ENCODE measurements at places on chromosomes 5 and 9.

DNA sequence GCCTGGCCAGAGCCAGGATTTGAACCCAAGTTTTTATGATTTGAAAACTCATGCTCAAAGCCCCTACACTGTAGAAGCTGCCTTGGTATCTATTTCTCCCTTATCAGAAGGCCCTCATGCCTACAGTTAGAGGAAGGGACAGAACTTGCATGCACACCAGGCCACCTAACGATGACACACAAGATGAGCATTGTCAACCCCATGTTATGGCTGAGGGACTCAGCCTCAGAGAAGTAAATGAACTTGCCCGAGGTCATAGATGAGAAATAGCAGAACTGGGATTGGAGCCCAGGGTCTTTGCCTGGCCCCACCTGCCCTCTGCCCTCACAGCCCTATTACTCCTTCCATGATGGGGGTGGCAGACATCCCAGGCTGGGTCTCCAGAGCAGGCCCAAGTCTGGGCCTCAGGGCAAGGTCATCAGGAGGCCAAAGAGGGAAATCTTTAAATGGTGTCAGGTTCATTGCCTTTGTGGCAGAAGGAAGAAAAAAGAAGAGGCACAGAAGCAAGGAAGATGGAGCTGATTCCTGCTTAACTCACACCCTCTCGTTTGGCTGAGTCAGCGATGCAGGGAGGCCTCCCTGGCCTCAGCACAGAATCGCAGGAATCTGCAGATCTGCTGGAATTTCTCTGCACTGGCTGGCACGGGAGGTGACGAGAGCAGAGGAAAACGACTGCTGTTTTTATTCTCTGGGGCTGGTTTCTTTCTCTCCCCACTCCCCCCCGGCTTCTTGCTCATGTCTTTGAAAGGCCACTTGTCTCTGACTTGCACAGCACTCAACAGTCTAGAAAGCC, 20.6 kb upstream of the CRB2 start:
- DNase-seq: peak; percentile 69

DNA sequence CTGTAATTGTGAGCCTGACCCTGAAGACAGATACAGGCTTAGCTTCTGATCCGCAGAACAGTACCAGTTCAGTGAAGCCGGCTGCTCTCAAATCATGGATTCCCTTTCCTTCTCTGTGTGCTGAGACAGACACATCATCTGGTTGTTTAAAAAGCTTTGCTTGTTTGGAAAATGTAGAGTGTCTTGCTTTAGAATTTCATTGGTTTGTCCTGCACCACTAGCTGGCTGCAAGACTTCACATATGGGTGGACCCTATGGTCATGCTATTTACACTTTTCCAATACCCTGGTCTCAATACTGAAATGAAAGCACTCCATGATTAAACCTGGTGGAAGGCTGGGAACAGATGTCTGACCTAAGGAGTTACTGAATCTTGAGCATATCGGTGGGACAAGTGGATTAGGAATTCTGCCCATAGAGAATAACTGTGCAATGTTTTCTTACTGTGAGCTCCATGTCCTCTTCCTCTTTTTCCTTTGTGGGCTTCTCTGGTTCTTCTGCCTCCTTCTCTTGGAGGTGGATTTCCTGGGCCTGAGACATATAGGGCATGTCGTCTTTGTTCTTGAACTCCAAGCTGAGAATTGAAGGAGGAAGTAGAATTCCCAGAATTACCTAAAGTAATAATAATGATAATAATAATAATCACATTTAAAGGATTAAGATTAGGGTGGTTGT, 201.1 kb upstream of the KLF9 start:
- no peak for DNase-seq

DNA sequence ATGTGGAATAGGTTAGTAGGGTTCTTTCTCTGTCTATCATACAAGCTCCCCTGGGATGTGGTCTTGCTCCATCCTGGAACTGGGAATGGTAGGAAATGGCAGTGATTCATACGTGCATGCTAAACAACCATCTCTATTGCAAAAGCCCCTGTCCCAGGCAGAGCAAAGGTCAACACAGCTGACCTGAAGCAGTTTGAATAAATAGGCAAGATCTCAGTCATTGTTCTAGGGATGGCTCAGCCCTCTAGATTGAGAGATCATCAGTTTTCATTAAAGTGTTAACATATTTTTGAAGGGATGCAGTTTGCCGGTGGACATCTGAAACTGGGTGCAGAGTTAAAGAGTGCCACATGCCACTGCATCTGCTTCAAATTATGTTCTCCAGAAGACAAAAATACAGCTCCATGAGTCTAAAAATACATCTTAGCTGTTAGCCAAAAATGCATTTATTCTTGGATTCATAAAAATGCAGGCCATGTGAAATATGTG, 224.1 kb downstream of the ESM1 start:
- DNase-seq: no peak

- DNase-seq: no peak
These were observed 87.3 kb upstream of the GNAQ start for GRCh38 chr9:78118742-78119473.

DNA sequence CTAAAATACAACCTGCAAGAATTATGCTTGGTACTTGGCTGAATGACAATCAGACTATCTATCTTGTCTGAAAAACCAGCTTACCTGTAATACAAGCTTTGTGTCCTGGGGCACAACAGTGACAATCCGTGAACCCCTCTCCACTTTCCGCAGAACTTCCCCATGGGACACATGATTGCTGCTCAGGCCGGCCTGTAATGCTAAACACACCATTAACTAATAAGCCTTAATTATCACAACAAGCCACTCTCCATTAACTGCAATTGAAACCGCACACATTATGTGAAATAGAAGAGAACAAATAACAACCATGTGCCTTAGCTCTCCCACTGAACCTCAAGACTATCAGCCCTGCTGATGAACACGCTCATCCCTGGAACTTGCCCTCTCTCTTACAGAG, 33.7 kb downstream of the ELP1 start:
- DNase-seq: no peak

Measured in head of caudate nucleus (tissue), 42 donors.